Transverse colon (tissue), 4 donors: ENCODE measurements at places on chromosomes 16 and 17. TPM values are rescaled to one million over a fixed set of nuclear protein-coding genes. Genes with fewer than 3 reads are reported as not detected.

Gene PERCC1
- total RNA-seq, result 1.2 TPM

Gene AOC2
- total RNA-seq, result 1.00 TPM

Gene PTX4
- not detected for total RNA-seq

Gene TPSG1
- 24.0 TPM for total RNA-seq

Gene AP2B1
- total RNA-seq, result 34.6 TPM

Gene ARL5C
- not detected for total RNA-seq

Gene CALB2
- 4.0 TPM for total RNA-seq

Gene ACSM2A
- not detected for total RNA-seq

Gene C17orf67
- total RNA-seq, result 1.3 TPM

Gene CSH2
- not detected for total RNA-seq

Gene HID1
- total RNA-seq, result 63.5 TPM

Gene ZNF267
- 3.4 TPM for total RNA-seq

Gene CIITA
- total RNA-seq, result 26.9 TPM

Gene KRT222
- total RNA-seq, result not detected

Gene CHST5
- 52.0 TPM for total RNA-seq

Gene C16orf92
- total RNA-seq, result not detected

Gene NOD2
- total RNA-seq, result 0.41 TPM

Gene KRTAP3-1
- not detected for total RNA-seq

Gene PPP1R27
- total RNA-seq, result not detected

Gene RAB37
- not detected for total RNA-seq

Gene ETV4
- total RNA-seq, result 0.41 TPM

Gene SPEM3
- not detected for total RNA-seq

Gene TERB1
- 0.32 TPM for total RNA-seq

Gene DOC2B
- 11.6 TPM for total RNA-seq

Gene KRTAP2-1
- total RNA-seq, result not detected

Gene CORO7
- total RNA-seq, result 330 TPM

Gene SPATA22
- total RNA-seq, result not detected

Gene SCRN2
- total RNA-seq, result 164 TPM

Gene CLEC19A
- total RNA-seq, result not detected

Gene WDR81
- total RNA-seq, result 73.7 TPM

Gene KLHL10
- total RNA-seq, result not detected

Gene WNT9B
- not detected for total RNA-seq

Gene YPEL2
- total RNA-seq, result 45.0 TPM

Gene KRTAP1-5
- total RNA-seq, result not detected

Gene SLC5A11
- 6.8 TPM for total RNA-seq
